ENCODE measurements at places on chromosomes 4 and X. TPM values are rescaled to one million over a fixed set of nuclear protein-coding genes. Genes with fewer than 3 reads are reported as not detected.

The ARHGAP4 gene
- total RNA-seq, result 3.2 TPM

The VCX3B gene
- not detected for total RNA-seq

The GPC3 gene
- 3.7 TPM for total RNA-seq

The CTSO gene
- 5.7 TPM for total RNA-seq

The DUSP9 gene
- total RNA-seq, result 1.7 TPM

The MRFAP1 gene
- total RNA-seq, result 96.1 TPM

The RPS6KA6 gene
- total RNA-seq, result 18.2 TPM

The XAGE1B gene
- not detected for total RNA-seq

Data from temporal lobe (tissue), 4 donors.